ENCODE measurements at places on chromosomes 2 and 18. TPM values are rescaled to one million over a fixed set of nuclear protein-coding genes. Genes with fewer than 3 reads are reported as not detected.

- no peak for DNase-seq
These were observed 247.9 kb downstream of the HDAC4 start for GRCh38 chr2:239152916-239153305.

DNA sequence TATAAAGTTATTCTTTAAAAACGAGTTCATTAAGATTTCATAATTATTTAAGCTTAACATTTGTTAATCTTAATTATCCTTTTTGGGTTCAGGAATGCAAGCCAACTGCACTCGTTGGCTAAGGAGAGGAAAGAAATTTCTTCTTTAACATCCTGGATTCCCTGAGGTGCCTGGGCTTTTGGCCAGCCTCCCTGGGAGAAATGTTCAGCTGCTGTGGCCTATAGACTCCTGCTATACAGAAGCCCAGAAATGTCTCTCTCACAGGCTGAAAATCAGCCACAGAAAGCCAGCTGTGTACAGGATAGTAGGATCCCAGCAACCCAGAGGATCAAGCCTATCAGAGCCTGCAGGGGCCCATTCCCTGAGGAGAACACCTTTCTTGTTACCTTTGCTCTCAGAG, 430.3 kb downstream of the XIRP2 start:
- DNase-seq, result peak; percentile 6

DNA sequence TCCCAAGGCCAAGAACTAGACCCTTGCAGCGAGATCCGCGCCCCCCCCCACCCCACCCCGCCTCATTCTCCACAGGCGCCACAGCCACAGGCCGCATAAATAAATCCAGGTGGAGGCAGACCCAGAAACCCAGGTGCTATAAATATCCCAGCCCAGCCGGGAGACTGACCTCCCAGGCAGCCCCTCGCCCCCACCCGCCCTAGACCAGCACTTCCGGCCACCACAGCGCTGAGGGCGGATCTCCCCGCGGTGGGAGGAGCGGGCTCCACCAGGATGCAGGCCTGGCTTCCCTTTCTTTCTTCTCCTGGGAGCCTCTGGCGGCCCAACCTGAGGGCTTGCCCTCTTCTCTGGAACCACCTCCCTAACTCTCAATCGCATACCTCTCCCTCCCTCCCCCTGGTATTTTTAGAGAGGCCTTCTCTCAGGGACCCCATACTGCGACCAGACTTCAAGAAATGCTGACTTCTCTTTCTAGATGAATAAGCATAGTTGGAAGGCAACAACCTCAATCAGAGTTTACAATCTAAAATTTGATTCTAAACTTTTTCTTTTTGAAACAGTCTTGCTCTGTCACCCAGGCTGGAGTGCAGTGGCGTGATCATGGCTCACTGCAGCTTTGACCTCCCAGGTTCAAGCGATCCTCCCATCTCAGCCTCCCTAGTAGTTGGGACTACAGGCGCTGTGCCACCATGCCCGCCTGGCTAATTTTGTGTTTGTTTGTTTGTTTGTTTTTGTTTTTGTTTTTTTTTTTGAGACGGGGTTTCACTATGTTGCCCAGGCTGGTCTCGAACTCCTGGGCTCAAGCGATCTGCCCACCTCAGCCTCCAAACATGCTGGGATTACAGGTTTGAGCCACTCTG, 55.0 kb downstream of the PKDCC start:
- DNase-seq, result peak; percentile 84

GRCh38 chr18:4416976-4417375, 38.1 kb downstream of the DLGAP1 start:
- DNase-seq, result no peak

GRCh38 chr2:10340593-10340975, 37.9 kb downstream of the HPCAL1 start:
- no peak for DNase-seq

- DNase-seq, result peak; percentile 60
These were observed 35.0 kb upstream of the PSMD14 start for GRCh38 chr2:161273038-161273760.

- DNase-seq, result no peak
These were observed 13.4 kb downstream of the DNAJB2 start for GRCh38 chr2:219292616-219293015.

DNA sequence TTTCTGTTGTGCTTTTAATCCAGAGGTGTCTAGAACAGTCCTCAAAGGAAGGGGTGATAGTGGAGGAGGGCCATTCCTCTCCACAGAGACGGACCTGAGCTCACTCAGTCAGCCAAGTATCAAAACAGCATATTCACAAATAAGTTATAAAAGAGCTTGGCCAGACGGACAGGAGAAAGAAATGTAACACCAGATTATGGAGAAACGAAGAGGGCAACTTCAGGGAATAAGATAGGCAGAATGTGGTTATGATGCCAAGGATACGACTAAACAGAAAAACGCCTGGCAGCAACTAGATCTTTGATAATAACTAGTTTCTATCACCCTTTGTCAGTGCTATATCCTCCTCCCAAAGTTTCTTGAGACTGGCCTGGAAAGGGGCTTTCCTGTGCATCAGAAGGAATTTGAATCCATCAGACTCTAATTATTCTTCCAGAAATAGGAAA, 42.5 kb downstream of the MAP4K3 start:
- no peak for DNase-seq

DNA sequence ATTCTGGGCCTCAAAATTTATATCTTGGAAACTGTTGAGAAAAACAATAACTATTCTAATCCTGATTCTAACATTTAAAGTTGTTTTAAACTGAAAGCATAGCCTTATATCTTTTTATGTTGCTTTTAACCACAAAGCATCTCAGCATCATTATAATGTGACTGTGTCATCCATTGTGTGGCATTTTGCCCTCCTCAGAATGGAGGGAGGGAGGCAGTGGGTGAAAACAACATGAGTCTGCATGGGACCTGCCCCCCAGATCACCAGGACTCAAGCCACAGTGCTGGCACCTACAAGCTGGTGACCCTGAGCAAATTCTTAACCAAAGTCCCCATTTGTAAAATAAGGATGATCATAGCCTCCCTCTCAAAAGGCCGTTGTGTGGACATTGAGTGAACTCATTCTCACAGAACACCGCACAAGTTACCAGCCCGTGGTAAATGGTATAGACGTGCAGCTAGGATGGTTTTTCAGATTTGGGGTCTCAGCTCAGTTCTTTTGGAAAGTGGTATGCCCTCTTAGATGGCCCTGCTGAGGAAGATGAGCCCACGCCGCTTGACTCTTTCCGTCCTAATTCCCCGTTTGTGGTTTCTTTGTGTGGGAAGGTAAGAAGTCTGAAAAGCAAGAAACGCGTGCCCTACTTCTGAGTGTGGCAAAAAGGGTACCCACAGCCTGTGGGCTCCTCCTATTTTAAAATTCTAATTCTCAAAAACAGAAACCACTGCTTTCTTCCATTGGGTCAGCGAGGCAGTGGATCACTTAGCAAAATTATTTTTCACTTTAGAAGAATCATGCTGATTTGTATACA, 305.0 kb upstream of the ID2 start:
- DNase-seq, result no peak

DNA sequence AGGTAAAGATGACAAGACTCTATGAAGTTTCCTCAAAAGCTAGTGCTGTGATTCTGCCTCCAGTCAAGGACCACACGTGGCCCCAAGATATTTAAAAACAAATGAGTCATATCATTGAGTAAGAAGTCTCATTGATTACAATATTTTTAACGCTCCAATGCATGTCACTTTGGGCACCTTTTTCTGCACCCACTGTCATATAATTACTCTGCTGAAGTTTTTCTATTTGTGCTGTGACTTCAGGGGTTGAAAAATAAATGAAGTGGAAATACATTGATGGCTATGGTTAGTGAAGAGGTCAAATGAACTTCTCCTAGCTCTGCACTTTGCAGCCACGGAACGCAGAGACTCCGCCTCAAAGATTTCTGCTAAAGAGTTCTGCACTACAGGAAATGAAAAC, 344.3 kb upstream of the KYNU start:
- no peak for DNase-seq

GRCh38 chr18:10417191-10417590, 37.2 kb upstream of the APCDD1 start:
- DNase-seq, result peak; percentile 44

- no peak for DNase-seq
These were observed 8.2 kb upstream of the SMARCAL1 start for GRCh38 chr2:216404010-216404618.

DNA sequence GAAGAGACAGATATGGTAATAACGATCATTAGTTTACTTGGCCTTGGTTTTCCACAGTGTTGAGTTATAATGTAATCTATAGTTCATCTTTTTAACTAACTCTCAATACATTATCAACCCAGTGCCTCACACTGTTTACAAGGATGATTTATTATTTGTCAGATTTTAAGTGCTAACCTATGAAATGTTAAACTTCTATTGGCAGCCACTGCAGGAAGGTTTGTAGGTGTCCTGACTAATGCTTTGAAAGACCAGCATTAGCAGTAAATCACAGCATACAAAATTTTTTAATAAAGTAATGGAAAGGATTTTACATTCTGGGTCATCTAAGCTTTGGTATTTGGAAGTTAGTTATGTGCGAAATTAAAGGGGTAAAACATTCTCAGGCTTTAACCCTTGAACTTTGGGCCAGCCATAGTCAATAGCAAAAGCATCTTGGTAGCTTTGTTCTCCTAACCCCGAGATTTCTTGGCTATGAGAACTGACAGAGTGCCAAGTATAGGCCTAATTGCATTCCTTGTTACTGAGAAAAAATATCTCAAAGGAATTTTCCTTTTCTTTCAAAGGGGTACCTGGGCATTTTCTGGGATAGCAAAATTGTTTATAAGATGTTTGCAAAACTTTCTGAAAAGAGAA, 30.6 kb downstream of the SPATS2L start:
- no peak for DNase-seq

VSNL1 gene
- 20.6 TPM for total RNA-seq

RBFA gene
- total RNA-seq, result 31.6 TPM

HOXD11 gene
- total RNA-seq, result not detected

DCDC2C gene
- total RNA-seq, result not detected

MC5R gene
- not detected for total RNA-seq

All from tongue (tissue), 3 donors.